ENCODE measurements at places on chromosomes 2 and 18.

GRCh38 chr2:8095978-8096377, 585.9 kb upstream of the ID2 start:
- no peak for DNase-seq

- no peak for DNase-seq
Observed at GRCh38 chr2:239830121-239831000, 194.8 kb downstream of the NDUFA10 start.

DNA sequence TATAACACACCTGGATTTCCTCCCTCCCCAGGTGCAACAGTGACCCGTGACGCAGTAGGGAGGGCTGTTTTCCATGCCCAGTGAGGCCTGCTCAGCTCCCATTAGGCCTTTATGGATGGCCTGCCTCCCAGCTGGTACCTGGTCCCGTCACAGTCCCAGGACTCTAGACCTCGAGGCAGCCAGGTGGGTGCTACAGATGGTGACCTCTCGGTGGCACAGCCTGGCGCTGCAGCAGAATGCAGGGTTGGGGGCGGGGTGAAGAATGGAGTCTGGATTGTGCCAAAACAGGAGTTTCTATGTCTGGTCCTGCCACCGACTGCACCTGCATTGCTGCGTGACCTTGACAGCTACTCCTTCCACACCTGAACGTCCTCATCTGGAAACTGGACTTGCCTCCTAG, 18.0 kb upstream of the YWHAQ start:
- DNase-seq, result no peak

- DNase-seq, result no peak
Observed at GRCh38 chr18:34799291-34799690, 89.2 kb downstream of the DTNA start.

- no peak for DNase-seq
Observed at GRCh38 chr2:15753811-15754702, 162.4 kb downstream of the DDX1 start.

DNA sequence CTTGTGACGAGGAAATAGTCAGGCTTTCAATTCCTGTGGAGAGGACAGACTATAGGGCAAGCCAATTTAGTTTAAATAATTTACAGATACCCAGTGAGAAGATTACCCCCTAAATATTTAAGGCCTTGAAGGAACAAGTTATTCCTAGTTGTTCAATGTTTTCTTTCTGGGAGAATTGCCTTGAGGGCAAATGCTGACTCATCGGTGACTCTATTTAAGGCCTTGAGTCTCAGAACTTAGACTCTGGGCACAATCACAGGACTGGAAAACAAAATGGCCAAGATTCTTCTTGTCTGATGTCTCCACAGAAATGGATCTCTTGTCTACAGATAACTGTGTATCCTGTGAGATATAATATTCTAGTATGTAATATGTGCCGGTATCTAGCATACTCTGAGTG, 467.1 kb downstream of the SUCLG1 start:
- DNase-seq, result no peak

DNA sequence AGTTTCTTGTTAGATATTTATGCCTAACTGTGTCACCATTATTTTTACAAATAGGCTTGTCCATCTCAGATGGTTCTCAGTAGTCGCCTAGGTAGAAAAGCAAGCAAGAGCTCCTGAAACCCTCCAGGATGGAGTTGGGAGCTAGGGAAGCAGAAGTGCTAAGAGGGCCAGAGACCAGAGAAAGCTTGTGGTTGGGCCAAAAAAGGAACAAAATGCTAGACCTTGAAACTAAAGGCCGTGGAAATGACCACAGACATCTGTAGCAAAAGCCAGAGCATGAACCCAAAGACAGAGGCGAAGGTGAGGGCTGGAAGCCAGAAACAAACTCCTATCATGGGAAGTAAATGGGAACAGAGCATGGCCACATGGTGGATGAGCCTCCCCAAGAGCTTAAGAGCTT, 29.9 kb upstream of the RMDN2 start:
- DNase-seq, result no peak

DNA sequence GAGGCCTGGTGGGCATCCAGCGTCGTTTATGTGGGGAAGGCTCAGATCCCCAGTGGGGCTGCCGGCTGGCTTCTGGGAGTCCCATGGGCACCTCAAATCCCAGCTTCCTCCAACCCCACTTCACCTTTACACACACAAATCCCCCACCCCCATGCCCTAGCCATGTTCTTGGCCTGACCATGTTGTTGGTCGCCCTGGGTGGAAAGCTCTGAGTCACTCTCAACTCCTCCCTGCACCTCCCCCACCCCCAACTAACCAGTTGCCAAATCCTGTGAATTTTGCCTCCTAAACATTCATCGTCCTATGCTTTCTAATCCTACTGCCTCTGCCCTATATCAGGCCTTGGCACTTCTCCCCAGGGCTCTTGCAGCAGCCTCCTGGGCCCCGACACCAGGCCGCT, 6.4 kb downstream of the TNS1 start:
- DNase-seq, result no peak

- DNase-seq, result peak; percentile 57
Observed at GRCh38 chr2:43542285-43542933, 53.4 kb downstream of the THADA start.

DNA sequence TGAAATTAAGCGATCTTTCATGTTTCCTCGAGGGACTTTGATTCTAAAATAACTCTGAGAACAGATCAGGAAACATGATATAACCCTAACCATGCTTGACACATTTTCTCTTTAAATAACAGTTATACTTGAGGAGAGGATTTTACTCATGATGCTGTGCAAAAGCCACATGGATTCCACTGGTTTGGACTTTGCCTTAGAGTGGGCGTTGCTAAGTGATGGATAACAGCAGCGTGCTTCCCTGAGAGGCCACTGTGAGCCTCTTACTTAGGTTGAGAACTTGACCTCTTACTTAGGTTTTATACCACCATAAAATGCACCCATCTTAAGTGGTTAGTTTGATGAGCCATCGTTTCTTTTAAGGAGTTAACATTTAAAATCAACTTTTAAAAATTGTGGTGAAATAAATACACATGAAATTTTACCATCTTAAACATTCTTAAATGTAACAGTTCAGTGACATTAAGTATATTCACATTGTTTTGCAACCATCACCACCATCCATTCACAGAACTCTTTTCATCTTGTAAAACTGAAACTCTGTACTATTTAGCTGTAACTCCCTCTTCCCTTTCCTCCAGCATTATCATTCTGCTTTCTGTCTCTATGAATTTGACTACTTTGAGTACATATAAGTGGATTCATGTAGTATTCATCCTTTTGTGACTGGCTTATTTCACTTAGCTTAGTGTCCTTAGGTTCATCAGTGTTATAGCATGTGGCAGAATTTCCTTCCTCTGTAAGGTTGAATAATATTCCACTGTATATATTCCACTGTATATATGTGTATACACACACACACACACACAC, 22.6 kb downstream of the ANXA4 start:
- no peak for DNase-seq

DNA sequence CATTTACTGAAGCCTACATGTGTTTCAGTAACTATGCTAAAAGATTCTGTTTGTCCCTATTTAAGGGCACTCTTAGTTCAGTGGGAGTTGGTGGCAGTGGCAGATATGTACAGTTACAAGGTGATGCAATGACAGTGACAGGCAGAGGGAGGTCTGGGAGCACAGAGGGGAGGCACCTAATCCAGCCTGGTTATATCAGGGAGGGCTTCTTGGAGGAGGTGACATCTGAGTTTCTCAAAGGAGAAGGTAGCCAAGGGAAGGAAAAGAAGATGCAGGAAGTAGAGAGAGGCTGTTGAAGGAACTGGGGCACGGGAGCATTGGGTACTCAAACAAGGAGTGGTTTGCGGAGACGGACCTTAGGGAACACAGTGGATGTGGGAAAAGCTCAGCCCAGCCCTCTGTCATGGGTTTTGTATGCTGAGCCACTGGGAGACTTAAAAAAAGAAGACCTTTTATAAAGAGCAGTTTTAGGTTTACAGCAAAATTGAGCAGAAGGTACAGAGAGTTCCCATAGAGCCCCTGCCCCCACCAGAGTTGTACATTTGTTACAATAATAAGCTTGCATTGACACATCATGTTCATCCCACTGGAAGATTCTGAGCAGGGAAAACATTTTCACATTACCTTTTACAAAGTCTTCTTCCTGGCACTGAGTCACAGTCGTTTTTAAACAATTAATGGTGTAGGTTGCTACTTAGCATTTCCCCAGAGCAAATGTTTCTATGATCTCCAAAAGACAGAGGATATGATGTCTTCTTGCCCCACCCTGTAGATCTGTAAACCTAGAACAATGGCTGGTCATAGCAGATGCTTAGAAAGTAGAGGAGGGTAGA, 83.0 kb upstream of the TAF1B start:
- DNase-seq, result no peak

DNA sequence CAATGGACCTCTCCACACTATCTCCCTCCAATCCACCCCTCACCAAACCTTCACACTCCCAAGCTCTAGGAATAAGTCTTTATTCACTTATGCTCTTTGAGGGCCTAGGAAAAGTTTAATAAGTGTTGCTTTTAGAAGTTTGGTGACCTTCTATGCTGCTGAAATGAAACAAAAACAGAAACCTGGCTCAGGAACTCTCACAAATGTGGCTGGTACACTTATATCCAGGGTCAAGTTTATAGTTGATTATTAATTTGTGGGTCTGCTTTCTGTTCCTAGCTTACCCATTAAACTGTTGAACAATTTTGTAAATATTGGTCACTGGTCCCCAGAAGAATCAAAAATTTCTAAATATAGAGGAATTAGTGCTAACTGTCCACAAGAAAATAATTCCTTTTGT, 14.2 kb upstream of the ANKRD44 start:
- DNase-seq, result no peak

GRCh38 chr2:136932700-136933099, 167.4 kb downstream of the THSD7B start:
- DNase-seq, result no peak

DNA sequence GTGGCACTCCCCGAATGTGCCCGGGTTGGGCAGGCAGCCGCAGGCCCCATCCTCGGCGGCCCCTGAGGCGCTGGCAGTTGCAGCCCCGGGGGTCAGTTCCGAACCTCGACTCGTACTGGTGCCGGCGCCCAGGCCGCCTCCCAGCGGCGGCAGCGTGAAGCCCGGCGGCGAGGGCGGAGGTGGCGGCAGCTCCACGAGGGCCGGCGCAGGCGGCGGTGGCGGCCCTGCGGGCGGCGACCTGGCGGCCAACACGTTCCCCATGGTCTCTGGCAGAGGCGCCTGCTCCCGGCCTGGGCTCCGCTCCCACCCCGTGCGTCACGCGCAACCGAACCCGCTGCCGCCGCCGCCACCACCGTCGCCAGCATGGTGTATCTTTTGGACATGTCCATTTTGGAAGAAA, 196.3 kb downstream of the CCDC74A start:
- DNase-seq, result no peak

GRCh38 chr18:10045296-10045891, 131.6 kb downstream of the VAPA start:
- DNase-seq, result no peak

DNA sequence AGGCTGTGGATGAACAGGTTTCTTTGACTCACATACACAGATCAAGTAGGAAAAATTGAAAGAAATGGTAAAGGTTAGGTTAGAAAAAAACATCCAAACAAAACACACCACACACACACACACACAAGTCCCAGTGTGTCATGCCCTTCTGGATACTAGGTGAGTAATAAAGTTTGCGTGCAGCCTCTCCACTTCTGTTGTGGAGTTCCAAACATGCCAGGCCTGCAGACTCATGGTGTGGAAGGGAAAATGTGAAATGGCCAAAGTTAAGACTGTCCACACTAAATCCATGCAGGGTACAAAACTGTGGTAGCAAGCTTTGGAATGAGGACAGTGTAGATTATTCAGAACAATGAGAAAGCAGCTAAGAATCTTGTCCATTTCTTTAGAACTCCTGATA, 114.6 kb downstream of the IKZF2 start:
- DNase-seq, result no peak

DNA sequence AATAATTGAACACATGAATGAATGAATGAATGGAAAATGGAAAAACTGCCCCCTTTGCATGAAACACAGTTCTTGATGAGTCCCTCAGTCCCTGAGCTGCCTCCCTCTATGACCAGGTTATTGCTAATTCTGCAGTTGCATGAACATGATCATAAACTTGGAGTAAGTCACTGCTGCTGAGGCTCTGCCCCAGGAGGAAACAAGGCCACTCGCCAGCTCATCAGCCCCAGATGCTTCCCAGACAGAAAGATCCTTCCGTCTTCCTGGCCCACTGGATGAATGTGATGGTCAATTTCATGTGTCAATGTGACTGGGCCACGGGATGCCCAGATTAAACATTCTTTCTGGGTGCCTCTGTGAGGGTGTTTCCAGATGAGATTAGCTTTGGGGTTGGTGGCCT, 16.4 kb downstream of the GPR45 start:
- no peak for DNase-seq

DNA sequence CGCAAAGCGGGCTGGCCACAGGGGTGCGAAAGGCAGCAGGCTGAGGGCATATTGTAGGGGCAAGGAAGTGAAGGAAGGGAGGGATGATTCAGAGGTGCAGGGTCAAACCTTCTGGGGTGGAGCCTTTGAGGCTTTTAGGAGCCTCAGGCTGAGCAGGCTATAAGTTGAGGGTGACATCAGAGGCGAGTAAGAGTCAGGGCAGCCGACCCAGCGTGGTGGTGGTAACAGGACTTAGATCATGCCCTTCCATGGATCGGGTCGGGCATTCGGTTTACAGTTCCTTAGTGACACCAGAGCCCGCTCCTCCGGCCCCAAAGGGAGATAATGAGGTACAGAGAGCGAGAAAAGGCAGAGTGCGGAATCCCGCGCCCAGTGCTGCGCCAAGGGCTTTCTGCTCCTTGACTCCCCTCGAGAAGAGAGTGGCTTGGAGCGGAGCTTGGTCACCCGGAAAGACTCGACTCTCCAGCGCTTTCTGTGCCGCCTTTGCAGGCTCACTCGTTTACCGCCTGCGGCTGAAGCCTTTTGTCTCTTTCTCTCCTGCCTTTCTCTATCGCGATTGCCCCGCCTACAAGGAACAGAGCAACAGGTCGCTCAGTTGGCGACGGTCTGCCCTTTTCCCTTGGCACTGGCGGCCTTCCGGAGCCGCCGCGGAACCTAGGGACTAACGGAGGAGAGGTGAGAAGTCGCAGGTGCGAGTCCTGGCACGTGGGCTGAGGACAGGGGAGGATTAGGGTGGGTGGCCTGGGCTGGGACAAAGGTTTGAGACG, 720 bp downstream of the LBX2 start:
- DNase-seq, result no peak

DNA sequence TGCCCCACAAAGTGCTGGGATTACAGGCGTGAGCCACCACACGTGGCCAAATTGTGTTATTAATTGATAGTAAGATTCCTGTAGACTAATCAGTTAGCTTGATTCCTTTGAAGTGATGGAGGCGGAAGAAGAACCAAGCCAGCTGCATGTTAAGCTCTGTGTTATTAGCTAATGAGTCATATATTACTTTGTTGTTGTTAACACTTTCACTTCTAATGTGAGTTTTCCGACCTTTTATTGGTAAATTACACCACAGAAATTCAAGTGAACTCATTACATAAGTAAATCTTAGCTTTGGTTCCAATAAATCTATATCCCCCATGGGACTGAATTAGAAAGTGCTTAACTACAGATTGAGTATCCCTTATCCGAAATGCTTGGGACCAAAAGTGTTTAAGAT, 20.3 kb downstream of the CHMP1B start:
- no peak for DNase-seq

DNA sequence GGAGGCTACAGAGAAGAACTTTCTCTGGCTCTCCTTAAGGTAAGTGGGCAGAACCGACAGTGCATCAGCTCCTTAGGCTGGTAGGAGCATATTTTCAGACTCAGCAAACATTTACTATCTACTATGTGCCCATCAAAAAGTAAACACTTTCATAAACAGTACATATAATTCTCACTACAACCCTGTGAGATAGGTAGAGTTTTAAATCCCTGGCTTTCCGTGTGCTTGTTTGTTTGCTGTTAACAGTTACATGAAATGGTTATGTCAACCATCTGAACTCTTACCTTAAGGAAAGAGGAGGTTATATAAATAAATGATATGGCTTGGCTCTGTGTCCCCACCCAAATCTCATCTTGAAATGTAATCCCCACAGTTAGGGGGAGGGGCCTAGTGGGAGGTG, 310.1 kb downstream of the ALK start:
- no peak for DNase-seq
